ENCODE measurements at places on chromosomes 5 and 9.

GRCh38 chr9:13269589-13270452, 9.7 kb downstream of the MPDZ start:
- DNase-seq, result no peak

- no peak for DNase-seq
Observed at GRCh38 chr5:88269222-88269771, 652 bp upstream of the TMEM161B start.

GRCh38 chr5:159908591-159908940, 7.7 kb upstream of the ADRA1B start:
- no peak for DNase-seq

GRCh38 chr9:126667190-126668055, 53.7 kb downstream of the LMX1B start:
- no peak for DNase-seq

DNA sequence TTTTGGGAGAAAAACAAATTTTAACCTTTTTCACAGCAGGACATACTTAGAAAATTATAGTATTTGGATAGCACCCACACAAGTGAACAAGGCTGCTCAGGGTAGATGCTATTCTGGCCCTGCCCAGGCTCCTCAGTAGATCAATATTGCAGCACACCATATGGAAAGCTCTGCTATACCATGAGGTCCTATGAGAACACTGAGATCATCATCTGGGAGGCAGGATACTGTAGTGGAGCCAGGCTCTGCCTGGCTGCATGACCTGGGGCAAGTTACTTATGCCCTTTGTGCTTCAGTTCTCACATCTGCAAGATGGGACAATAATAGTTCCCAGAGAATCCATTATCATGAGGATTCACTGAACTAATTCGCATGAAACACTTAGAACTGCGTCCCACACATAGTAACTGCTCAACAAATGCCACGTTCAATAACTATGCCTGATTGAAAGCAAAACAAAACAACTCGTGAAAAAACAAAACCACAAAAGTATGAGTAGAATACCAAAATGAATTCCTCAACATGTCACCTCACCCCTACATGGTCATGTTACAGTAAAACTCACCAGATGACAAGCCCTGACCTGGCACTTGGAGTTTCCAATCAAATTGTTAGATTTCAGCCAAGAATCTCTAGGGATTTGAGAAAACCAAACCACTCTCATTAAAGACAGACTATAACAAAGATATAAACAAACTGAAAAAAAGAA, 31.9 kb downstream of the ARSB start:
- DNase-seq, result no peak

DNA sequence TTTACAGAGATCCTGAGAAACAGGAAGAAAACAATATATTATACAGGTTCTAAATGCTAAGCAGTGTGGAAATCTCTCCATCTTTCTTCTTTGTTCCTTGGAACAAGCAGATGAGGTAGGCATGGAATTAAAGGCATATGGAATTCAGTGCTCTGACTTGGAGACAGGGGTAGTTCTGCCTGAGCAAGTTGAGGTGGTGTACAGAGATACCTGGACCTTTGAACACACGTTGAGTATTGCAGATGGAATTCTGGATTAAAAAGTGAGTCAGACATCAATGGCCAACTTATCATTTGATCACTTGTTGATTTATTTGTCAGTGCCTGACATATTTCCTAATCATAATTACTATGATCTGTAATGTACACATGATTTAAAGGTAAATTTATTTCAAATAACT, 293.9 kb upstream of the IRX4 start:
- DNase-seq, result no peak

- DNase-seq, result no peak
Observed at GRCh38 chr5:153158608-153159007, 331.9 kb upstream of the GRIA1 start.

DNA sequence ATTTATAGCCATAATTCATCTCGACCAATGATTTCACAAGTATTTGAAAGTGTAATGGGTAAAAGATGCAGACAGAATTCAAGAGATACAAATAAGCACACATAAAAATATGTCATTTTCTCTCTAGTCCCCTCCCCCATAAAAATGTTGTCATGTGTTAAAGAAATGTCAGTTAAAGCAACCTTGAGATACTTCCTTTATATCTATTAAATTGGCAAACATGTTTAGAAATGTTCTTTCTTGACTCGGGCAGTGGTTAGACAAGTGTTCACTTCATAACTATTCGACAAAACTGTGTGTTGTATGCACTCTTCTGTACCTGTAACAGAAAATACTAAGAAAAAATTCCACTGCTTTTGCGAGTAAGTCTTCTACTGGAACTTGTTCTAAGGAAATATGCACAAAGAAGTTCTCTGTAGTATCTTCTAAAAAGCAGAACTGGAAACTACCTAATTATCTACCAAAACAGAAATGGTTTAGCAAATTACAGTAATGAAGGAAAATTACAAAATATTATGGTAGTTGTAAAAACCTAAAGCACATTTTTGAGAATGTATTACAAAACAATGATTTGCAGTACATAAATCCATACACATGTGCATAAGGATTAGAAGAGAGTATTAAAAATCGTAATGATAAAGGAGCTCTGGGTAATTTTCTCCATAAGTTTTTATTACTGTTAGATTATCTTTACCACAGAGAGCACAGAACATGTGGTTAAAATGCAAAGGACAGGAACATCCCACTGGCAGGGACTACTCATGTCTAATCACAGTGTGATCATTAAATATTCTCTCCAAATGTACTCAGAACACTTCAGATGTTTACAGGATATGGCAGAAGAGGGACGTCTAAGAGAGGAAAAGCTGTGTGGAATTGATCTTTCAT, 35.9 kb downstream of the FBXW2 start:
- no peak for DNase-seq

DNA sequence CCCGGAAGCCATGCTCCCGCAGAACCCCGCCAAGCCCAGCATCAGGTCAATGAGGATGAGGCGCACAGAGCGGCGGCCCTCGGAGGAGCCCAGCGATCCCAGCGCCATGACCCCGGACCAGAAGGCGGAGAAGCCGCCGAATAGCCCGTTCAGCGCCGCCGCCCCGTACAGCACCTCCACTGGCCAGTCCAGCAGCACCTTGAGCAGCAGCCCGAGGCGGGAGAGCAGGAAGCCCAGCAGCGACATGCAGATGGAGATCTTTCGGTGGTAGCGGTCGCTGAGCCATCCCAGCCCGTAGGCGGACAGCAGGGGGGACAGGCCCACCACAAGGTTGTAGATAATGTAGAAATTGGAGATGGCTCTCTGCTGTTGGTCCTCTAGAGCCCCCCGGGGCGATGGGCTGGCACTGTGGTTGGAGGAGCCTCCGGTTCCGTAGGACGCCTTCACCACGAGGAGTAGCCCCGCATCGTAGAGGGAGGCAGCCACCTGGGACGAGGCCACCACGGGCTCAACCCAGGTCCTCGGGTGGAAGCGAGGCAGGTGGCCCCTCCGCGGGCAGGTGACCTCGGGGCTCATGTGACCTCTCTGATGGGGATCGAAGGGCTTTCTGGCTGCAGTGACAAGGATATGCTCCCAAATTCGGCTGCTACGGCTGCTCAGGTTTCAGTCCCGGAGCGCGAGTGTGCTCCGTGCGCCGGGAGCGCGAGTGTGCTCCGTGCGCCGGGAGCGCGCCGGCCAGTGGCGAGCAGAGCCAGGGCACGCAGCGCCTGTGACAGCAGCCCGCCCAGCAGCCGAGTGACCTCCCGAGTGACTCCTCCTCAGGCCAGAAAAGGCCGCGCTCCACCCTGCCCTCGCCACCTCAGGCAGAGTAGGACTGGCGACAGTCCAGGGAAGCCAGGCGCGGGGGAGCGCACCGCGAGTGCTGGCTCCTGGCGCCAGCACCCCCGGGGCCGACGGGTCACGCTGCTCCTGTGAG, at the start of gene SLC46A2:
TSS of gene SLC46A2 (minus strand) at position 771 of the 976 bp plus-strand sequence. CDS start at position 576, 195 bp downstream.
- no peak for DNase-seq

DNA sequence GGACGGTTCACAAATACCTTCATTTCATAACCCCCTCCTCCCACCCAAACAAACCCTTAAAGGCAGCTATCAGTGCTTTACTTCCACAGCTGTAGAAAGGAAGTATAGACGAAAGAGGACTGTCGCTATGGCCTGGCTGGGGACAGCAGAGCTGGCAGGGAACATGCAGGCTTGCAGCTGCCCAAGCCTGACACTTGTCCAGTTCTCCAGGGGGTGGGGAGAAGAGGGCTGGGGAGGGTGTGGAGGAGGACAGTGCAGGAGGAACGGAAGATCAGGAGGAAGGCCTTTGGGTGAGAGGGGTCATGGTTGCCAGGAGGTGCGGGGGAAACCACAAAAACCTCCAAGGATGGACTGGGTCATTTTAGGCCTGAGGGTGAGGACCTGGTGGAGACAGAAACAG, 25.9 kb downstream of the ARPC5L start:
- DNase-seq, result no peak

DNA sequence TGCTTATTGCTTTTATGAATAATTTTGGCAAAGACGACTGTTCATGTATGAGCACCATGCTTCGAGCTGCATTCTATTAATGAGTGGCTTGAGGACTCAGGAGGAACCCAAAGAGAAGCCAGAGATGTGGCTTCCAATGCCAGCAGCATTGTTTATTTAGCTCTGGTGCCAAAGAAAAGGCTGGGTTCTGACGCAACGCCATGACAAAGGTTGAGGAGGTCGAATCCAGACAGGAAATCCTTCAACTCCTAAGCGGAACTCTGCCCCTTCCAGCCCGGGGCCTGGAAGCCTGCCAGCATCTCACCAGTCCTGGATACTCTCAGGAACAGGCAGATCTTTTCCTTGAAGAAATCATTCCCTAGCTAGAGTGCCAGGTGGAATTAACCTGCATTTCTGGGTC, 104.4 kb downstream of the ARHGAP26 start:
- no peak for DNase-seq

GRCh38 chr5:140235791-140236551, 61.0 kb downstream of the CYSTM1 start:
- no peak for DNase-seq

- DNase-seq, result no peak
Observed at GRCh38 chr9:97647996-97648395, 14.4 kb downstream of the NCBP1 start.

DNA sequence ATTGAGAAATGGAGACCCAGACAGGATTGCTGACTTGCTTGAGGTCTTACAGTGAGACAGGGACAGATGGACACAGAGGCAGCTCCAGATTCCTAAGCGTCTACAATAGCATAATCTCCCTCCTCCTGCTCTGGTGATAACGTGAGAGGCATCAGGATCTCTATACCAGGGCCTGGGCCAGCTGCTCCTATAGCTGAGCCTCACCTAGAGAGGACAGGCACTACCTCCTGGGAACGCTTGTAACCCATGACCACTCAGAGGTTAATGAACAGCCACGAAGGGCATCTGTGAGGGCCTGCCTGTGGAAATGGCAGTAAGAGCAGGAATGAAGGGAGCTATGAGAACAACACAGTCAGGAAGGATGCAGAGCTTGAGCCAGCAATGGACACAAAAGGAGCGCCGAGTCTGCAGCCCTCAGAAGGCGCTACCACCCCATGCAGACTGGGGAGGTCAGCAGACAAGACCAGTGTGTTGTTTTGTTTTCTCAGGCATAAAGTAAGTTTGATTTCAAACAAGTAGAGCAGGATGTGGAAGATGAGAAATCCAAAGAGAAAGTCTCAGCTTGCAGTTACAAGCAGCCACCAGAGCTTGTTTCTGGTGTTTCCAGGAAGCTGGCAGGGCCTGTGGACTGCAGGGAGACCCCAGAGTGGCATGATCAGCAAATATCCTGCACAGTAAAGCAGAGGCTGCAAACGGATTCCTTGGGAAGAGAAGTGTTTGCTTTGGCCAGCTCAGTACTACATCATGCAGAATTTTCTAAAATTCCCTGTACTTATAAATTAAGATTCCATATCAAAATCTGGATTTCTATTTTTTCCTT, 17.4 kb downstream of the ANKS6 start:
- DNase-seq, result no peak

DNA sequence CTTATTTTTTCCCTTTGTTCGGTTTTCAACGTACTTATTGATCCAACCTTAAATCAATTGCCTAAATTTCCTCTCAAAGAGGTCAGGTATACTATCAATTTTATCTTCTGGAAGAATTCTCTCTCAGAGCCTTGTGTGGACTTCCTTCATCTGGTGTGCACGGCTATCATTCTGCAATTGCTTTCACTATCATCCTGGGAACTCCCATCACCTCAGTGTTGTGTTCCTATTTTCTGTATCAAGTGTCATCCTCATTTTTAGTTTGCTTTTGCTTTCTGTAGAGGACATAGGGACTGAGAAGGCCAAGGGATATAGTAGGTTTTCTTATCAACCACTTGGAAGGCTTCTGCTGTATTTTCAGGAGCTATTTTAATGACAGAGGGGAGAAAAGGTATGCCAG, 11.3 kb downstream of the STOM start:
- DNase-seq, result no peak
